ENCODE measurements at places on chromosomes 12 and 14.
A peak's percentile ranks its signal among the peaks of the same experiment; 100 is the strongest.

DNA sequence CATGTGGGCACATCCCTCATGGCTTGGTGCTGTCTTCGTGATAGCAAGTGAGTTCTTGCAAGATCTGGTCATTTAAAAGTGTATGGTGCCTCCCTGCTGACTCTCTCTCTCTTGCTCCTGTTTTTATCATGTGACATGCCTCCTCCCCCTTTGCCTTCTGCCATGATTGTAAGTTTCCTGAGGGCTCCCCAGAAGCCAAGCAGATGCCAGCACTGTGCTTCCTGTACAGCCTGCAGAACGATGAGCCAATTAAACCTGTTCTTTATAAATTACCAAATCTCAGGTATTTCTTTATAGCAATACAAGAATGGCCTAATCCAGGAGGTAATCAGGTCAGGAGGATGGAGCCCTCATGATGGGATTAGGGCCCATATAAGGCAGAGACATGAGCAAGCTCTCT, 116.3 kb downstream of the DPF3 start:
- no peak for DNase-seq

DNA sequence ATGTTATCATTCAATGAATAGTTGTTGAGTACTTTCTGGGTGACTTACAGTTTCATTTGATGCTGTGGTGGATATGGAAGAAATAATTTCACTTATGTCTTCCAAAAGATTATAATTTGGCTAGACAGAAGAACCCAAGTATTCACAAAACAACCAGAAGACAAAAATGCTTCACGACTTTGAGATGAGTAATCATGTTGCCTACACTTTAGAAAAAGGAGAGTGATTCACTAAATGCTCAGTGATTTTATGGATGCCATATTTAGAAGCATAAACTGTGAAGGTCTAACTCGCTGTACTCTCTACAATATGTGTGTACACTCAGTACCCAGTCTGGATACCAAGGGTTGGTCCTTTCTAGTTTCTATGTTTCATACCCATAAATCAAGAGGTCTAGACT, 101.3 kb upstream of the E2F7 start:
- no peak for DNase-seq

DNA sequence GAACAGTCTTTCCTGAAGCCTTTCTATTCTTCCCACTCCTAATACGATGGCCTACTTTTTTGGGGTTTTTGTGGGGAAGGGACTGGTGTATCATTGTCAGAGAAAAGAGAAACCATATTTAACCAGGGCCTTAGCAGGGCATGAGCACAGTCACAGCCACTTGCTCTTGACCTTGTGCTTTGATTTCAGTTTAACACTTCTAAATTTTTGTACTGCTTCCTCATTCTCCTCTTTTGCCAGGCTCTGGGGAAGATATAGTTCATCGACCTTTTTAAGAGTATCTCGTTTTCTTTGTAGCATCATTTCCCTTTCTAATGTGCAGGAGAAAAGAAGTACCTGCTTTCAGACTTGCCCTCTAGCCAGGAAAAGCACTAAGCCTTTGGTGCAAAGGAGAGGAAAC, 2.2 kb downstream of the ZBTB1 start:
- no peak for DNase-seq

- DNase-seq = peak; percentile 47
Measured at GRCh38 chr14:20327005-20327869, 5.8 kb downstream of the CCNB1IP1 start.

All from NCI-H1105 (cell line).